H1 (cell line): ENCODE measurements at places on chromosomes 3 and 15. TPM values are rescaled to one million over a fixed set of nuclear protein-coding genes. Genes with fewer than 3 reads are reported as not detected.
A peak's percentile ranks its signal among the peaks of the same experiment; 100 is the strongest.

DNA sequence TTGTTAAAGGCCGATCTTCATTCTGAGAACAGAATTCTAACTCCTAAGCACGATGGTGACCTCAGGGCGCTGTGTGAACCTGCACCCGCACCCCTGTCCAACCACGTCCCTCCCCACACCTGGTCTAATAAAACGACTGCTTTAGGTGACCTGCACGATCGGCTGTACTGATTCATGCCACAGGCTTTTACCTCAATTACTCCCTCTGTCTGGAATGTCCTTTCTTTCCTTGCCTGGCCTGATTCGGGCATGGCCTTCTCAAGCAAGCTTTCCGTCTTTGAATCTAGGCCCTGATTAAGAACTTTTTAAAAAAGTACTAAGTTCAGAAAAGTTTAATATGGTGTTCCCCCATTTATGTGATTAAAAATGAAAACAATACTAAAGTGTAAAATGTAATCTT lies 842 bp upstream of the U2SURP start:
- H3K27me3 ChIP-seq, result no peaks in the 10 kb centered on the region
- H3K36me3 ChIP-seq, result no peaks in the 10 kb centered on the region
- peak overlapping the region; percentile 83 for H3K4me3 ChIP-seq
- H3K27ac ChIP-seq, result peak overlapping the region; percentile 89; the same call in 1 of the 2 replicates
- H3K4me1 ChIP-seq, result peaks cover 3% of the 10 kb centered on the region; the same call in 1 of the 2 replicates
- no peak for DNase-seq

- peaks cover 47% of the 10 kb centered on the region for H3K27me3 ChIP-seq
- no peak overlapping the region for H3K27ac ChIP-seq
- peaks cover 3% of the 10 kb centered on the region for H3K4me1 ChIP-seq
- DNase-seq, result no peak
Observed at GRCh38 chr15:88255484-88256278, 858 bp downstream of the NTRK3 start.

- H3K27me3 ChIP-seq, result no peaks in the 10 kb centered on the region
- H3K4me3 ChIP-seq, result no peak overlapping the region
- H3K4me1 ChIP-seq, result no peaks in the 10 kb centered on the region
- no peak overlapping the region for H3K27ac ChIP-seq
- no peak for DNase-seq
Observed at GRCh38 chr15:63672775-63673174, 75.6 kb downstream of the FBXL22 start.

DNA sequence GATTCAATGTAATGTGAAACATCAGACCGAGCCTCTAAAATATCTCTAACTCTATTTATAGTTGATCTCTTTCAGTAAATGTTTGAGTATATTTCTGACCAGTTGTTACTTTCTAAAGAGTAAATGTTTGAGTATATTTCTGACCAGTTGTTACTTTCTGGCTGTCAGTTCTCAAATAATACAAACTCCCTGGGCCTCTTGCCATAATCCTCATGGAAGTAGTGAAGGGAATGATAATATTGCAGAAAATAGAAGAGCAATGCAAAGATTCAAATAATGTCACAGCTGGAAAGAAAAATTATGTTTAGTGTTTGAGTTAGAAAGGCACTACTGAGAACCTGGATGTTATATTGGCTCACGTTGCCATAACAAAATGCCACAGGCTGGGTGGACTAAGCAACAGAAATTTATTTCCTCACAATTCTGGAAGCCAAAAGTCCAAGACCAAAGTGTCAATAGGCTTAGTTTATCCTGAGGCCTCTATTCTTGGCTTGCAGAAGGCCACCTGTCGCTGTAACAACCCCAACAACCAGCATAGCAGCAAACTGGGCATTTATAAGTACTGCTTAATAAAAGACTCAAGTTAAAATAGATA lies 470.6 kb upstream of the BCHE start:
- no peak for DNase-seq
- H3K4me1 ChIP-seq, result no peaks in the 10 kb centered on the region
- H3K27me3 ChIP-seq, result no peaks in the 10 kb centered on the region

DNA sequence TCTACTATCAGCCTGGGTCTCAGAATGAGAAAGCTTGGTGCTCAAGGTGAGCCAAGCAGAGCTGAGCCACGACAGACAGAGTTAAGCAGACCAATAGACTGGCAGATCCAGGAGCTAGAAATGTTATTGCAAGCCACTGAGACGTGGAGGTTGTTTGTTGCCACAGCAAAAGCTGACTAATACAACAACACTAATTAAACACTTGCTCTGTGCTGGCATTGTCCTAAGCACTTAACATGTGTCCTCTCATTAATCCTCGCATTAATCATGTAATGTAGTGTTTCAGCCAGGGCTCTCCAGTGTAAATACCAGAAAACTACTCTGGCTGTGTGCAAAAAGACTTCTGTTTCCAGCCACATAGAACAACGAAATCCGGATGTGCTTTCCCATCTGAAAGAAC lies 11.6 kb upstream of the SPSB4 start:
- DNase-seq, result no peak
- no peaks in the 10 kb centered on the region for H3K36me3 ChIP-seq
- no peaks in the 10 kb centered on the region for H3K4me1 ChIP-seq
- H3K27ac ChIP-seq, result no peak overlapping the region
- H3K27me3 ChIP-seq, result no peaks in the 10 kb centered on the region
- H3K4me3 ChIP-seq, result no peak overlapping the region

GRCh38 chr3:128077202-128077624 lies 25.0 kb downstream of the SEC61A1 start:
- H3K36me3 ChIP-seq, result peaks cover 34% of the 10 kb centered on the region
- no peak overlapping the region for H3K27ac ChIP-seq
- H3K4me1 ChIP-seq, result peaks cover 5% of the 10 kb centered on the region
- no peak overlapping the region for H3K4me3 ChIP-seq
- H3K27me3 ChIP-seq, result peaks cover 5% of the 10 kb centered on the region

GRCh38 chr3:118544458-118544857 lies 490.2 kb downstream of the IGSF11 start:
- no peaks in the 10 kb centered on the region for H3K27me3 ChIP-seq
- H3K4me1 ChIP-seq, result no peaks in the 10 kb centered on the region
- no peak overlapping the region for H3K27ac ChIP-seq
- no peak overlapping the region for H3K4me3 ChIP-seq
- DNase-seq, result no peak

DNA sequence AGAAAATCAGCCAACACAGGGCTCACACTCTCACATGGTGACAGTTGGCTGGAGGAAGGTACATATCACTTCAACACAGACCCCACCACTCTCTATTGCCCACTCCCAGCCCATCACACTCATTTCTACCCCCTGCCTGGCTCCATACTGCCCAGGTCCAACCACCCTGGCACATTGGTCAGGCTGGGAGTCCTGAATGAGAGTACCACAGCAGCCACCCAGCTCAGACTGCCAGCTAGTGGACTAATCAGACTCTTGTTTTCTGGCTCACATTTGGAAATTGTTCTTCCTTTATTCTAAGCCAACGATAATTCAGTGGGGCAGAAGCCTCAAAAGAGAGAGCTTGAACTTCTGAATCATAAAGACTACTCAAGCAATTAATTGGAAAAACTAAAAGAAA lies 20.0 kb downstream of the MRPL46 start:
- no peak for DNase-seq
- no peak overlapping the region for H3K27ac ChIP-seq
- H3K4me3 ChIP-seq, result no peak overlapping the region
- peaks cover 10% of the 10 kb centered on the region; the same call in 1 of the 2 replicates for H3K27me3 ChIP-seq
- no peaks in the 10 kb centered on the region for H3K36me3 ChIP-seq

- H3K4me3 ChIP-seq, result peak overlapping the region; percentile 21; the same call in 1 of the 2 replicates
- H3K36me3 ChIP-seq, result no peaks in the 10 kb centered on the region
- H3K4me1 ChIP-seq, result peaks cover 5% of the 10 kb centered on the region; the same call in 1 of the 2 replicates
- H3K27ac ChIP-seq, result no peak overlapping the region
Observed at GRCh38 chr15:53197426-53197839, 407.3 kb upstream of the ONECUT1 start.

DNA sequence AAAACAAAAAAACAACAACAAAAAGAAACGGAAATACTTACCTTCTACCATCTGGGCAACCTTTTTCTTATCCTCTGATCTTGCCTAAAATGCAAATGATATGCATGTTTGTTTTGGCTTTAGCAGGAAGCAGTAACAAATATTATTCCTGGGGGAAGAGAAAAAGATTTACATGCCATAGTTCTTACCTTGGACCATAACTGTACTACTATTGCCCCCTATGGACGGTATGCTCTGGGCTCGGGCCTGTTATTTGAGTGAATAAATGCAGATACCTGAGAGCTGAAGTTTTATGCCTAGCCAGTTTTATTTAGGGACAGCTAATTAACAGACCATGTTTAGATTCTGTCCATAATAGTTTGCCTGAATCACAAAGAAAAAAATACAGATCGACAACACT lies 12.6 kb upstream of the STARD5 start:
- H3K4me3 ChIP-seq, result no peak overlapping the region
- no peaks in the 10 kb centered on the region for H3K4me1 ChIP-seq
- H3K27ac ChIP-seq, result no peak overlapping the region
- H3K27me3 ChIP-seq, result no peaks in the 10 kb centered on the region
- H3K36me3 ChIP-seq, result no peaks in the 10 kb centered on the region

GRCh38 chr15:44308889-44309288 lies 20.4 kb downstream of the GOLM2 start:
- H3K36me3 ChIP-seq, result no peaks in the 10 kb centered on the region
- H3K4me1 ChIP-seq, result no peaks in the 10 kb centered on the region
- no peaks in the 10 kb centered on the region for H3K27me3 ChIP-seq
- H3K27ac ChIP-seq, result no peak overlapping the region
- DNase-seq, result no peak
- no peak overlapping the region for H3K4me3 ChIP-seq

DNA sequence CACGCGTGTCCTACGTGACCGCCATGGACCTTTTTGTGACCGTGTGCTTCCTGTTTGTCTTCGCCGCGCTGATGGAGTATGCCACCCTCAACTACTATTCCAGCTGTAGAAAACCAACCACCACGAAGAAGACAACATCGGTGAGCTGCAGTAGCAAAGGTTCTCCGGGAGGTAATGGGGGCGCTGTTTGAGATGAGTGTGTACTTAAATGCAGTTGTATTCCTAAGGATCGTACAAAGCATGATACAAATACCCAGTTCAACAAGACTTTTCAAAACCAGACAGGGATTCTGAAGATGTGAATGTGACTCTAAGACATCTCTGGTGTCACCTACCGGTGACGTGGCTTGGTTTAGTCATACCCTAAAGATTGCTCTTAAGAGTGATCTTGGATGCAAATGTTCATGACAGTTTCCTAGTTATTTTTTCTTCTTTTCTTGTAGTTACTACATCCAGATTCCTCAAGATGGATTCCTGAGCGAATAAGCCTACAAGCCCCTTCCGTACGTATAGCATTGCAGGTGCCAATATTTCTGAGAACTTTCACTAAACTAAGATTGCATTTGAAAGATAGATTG lies 556.6 kb downstream of the GABRG3 start:
- H3K4me3 ChIP-seq, result no peak overlapping the region
- no peaks in the 10 kb centered on the region for H3K36me3 ChIP-seq
- no peaks in the 10 kb centered on the region for H3K27me3 ChIP-seq
- no peak overlapping the region for H3K27ac ChIP-seq
- H3K4me1 ChIP-seq, result no peaks in the 10 kb centered on the region

- H3K4me3 ChIP-seq, result no peak overlapping the region
- peaks cover 6% of the 10 kb centered on the region for H3K27me3 ChIP-seq
- no peaks in the 10 kb centered on the region for H3K36me3 ChIP-seq
- no peak for DNase-seq
- peaks cover 13% of the 10 kb centered on the region for H3K4me1 ChIP-seq
- no peak overlapping the region for H3K27ac ChIP-seq
Observed at GRCh38 chr3:45140141-45140769, 5.9 kb downstream of the CDCP1 start.

- H3K4me3 ChIP-seq, result no peak overlapping the region
- no peaks in the 10 kb centered on the region for H3K4me1 ChIP-seq
- H3K27ac ChIP-seq, result no peak overlapping the region
- no peaks in the 10 kb centered on the region for H3K36me3 ChIP-seq
- DNase-seq, result no peak
Observed at GRCh38 chr3:69866988-69867720, 127.9 kb downstream of the MITF start.

DNA sequence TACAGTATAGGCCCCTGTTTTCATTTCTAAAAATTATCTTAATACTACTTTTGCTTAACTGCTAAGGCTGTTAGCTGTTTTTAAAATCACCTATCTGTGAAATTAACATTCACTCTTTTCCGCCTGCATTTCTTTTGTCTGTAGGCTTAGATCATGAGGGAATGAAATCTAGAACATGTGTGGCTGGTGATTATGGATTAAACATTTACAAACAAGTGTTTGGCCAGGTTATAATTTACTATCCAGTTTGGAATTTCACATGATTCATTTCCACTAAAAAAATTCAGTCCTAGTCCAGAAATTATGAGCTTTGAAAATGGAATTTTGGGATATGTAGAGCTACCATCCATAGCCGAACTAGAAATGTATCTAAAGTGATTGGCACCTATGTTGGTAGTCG lies 39.1 kb downstream of the GOLM2 start:
- H3K27ac ChIP-seq, result no peak overlapping the region
- H3K36me3 ChIP-seq, result no peaks in the 10 kb centered on the region
- no peak overlapping the region for H3K4me3 ChIP-seq
- no peaks in the 10 kb centered on the region for H3K4me1 ChIP-seq
- DNase-seq, result no peak

- no peaks in the 10 kb centered on the region for H3K27me3 ChIP-seq
- H3K4me1 ChIP-seq, result no peaks in the 10 kb centered on the region
- H3K36me3 ChIP-seq, result no peaks in the 10 kb centered on the region
- DNase-seq, result no peak
- H3K4me3 ChIP-seq, result no peak overlapping the region
- no peak overlapping the region for H3K27ac ChIP-seq
Observed at GRCh38 chr3:33937628-33938027, 139.2 kb downstream of the PDCD6IP start.

DNA sequence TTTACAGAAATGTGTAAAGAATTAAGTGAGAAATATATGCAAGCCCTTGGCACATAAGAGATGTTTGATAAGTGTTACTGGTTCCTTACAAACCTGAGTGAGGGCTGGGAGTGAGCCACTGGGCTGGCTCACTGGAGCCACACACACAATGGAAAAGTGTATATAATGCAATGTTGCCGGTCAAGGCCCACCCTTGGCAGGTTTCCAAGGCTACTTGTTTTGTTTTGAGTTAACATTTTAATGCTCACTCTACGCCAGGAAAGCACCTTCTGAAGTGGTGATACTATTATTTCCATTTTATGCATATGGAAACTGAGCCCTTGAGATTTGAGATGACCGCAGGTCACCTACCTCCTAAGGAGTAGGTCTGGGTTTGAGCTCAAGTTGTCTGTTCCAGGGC lies 71.8 kb upstream of the FHIT start:
- H3K4me1 ChIP-seq, result no peaks in the 10 kb centered on the region
- no peak overlapping the region for H3K27ac ChIP-seq
- no peaks in the 10 kb centered on the region for H3K36me3 ChIP-seq
- no peaks in the 10 kb centered on the region for H3K27me3 ChIP-seq
- no peak for DNase-seq
- H3K4me3 ChIP-seq, result no peak overlapping the region

Gene GOLGA6A
- 0.80 and 3.3 TPM in 2 replicates for total RNA-seq

Gene C3orf52
- 13.1 and 13.2 TPM in 2 replicates for total RNA-seq

Gene ANKRD63
- total RNA-seq, result 0.26 TPM in 1 of 2 replicates, not detected in the other

Gene PCNP
- 188 and 192 TPM in 2 replicates for total RNA-seq

Gene CDHR4
- 0.50 and 0.54 TPM in 2 replicates for total RNA-seq

Gene CDCP1
- 21.2 and 23.3 TPM in 2 replicates for total RNA-seq

Gene SNX22
- 4.9 and 5.1 TPM in 2 replicates for total RNA-seq

Gene SLC25A26
- total RNA-seq, result 26.3 and 30.0 TPM in 2 replicates

Gene ULK3
- total RNA-seq, result 25.0 and 27.1 TPM in 2 replicates

Gene VEPH1
- 10.9 and 18.3 TPM in 2 replicates for total RNA-seq

Gene MYO5C
- 25.0 and 26.7 TPM in 2 replicates for total RNA-seq

Gene ZIC1
- total RNA-seq, result 1.5 and 2.2 TPM in 2 replicates

Gene SH2D7
- not detected in 2 replicates for total RNA-seq
